ENCODE measurements at places on chromosomes 6 and 20.

DNA sequence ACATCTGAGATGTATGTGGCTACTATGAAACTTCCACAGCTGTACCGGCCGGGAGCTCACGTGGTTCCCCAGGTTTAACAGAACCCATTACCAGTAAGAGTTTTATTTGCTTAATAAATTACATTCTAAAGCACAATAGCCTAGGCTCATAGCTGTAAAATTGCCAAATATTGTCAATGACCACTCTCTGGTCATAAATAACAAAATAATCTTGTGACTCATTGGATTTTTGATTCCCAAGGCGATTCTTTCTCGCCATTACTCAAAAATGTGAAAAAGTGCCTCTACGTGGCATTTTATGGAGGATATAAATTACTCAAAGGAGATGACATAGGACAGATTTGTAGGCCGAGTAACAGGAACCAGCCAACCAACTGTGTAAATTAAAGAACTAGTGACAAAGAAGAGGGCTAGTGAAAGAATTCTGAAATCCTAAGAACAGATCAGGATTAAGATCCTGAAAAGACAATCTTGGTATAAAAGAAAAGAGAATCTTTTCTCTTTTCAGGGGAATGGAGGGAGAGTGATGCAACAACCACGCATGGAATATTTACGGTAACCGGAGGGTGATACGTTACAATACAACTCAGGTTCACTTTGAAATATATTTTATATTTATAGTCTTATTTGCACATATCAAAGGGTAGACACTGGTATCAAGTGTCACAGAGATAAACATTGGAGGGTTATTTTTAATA is 199.7 kb downstream of the FOXC1 start:
- DNase-seq: no peak

DNA sequence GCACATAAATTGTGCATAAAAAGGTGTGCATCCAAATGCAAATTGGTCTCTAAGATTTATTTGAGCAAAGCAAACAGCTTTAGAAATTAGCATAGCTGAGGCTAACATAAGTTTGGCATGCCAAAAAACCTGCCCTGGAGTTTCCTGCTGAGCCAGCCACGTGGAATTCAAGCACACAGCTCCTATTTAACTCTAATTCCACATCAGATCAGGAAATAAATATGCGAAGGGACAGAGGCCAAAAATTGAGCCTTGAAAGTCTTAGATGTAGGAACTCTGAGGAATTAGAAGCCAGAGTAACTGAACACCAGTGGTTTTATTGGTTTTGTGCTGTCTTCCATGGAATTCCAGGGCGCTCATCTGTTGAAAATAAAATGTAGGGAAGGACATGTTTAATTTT is 19.6 kb downstream of the SOBP start:
- no peak for DNase-seq

DNA sequence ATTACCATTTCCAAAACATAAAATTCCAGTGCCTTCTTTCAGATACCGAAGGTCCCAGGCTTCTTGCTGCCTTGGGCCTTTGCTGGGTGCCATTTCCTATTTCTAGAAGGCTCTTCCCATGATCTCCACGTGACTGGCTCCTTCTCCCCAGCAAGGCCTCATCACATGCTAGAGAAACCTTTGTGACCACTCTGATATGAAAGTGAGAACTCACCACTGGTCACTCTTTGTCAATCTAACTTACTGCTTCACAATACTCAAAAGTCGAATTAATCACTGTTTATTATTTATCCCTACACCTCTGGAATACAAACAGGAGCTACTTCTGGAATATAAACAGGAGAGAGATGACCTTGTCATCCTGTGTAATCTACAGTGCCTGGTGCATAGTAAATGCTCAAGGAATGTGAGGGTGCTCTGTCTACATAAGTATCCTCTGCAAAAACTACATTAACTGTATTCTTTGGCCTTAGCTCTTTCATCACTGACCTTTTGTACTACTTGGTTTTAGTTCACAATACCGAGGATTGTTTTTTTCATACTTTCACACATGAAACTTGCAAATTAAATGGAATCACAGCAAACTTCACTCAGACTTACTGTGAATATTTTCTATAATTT is 1.6 kb downstream of the STX7 start:
- DNase-seq: no peak

DNA sequence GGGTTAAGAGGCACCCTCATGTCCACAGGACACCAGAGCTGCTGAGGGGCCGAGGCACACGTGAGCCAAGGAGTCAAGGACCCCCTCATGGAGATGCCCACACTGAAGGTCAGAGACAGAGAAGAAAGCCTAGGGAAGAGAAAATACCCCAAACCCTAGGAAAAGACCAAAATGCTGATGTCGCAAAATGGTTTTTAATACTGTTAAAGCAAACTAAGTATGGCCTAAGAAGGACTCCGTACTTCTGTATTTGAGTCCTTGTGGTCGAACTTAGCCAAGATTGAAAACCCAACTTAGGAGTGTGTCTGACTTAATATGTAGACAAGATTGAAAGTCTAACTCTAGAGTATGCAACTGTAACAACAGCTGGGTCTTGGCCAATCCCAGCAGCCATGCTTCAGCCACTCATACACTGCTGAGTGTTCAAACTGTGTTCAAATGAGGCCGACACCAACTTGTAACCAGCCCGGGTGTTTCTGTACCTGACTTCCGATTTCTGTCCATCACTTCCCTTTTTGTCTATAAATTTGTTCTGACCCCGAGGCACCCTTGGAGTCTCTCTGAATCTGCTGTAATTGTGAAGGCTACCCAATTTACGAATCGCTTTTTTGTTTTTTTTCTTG is 92.6 kb upstream of the AGPAT4 start:
- no peak for DNase-seq

- DNase-seq: no peak
Measured at GRCh38 chr6:97280766-97281165, 2.2 kb downstream of the MMS22L start.

- no peak for DNase-seq
Measured at GRCh38 chr20:54342258-54342920, 133.0 kb upstream of the DOK5 start.

GRCh38 chr6:7859591-7859990 is 51.0 kb downstream of the TXNDC5 start:
- DNase-seq: no peak

DNA sequence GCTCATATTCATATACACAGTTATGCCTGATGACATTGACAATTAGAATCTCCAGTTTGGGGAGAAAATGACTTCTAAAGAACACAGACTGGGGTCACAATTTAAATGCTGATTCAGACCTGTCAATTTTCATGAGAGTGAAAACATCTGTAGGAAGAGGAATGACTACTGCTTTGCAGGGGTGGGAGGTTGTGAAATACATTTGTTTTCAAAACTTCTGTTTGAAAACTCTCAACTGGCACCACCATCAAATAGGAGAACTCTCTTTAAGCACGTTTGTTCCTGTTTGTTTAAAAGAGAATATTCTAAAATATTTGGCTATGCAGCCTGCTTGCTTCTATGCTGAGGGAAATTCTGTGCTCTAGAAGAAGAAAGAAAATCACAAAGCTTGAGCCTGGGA is 50.8 kb upstream of the ADGRF5 start:
- DNase-seq: no peak

DNA sequence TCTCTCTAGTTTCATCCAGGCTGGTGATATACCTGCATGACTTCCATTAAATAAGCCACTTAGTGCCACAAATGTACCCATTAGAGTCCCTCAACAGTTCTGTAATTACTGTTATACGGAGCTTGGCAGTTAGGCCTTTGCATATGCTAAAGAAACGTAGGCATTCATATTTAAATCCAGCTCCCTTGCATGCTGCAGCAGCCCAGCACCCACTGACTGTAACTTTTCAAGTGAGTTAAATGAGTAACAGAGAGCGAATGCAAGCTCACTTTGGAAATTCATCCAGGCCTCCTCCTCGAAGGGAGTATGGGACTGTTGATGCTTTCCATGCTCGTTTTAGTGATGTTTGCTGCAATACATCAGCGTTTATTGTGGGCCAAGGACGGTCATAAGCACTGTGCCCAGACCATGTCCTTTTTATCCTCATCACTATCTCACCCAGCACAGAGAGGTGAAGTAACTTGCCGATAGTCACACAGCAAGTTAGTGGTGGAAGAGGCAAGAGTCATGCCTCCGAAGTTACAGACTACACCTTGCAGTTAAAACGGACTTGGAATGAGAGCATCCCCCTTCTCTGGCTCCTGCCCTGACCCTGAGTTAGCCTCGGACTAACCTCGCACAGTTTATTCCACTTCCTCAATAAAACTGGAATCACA is 179.4 kb upstream of the PDE10A start:
- DNase-seq: no peak

- DNase-seq: no peak
Measured at GRCh38 chr20:9809271-9809670, 29.6 kb downstream of the PAK5 start.

- DNase-seq: no peak
Measured at GRCh38 chr6:168626046-168626602, 185.1 kb downstream of the SMOC2 start.

DNA sequence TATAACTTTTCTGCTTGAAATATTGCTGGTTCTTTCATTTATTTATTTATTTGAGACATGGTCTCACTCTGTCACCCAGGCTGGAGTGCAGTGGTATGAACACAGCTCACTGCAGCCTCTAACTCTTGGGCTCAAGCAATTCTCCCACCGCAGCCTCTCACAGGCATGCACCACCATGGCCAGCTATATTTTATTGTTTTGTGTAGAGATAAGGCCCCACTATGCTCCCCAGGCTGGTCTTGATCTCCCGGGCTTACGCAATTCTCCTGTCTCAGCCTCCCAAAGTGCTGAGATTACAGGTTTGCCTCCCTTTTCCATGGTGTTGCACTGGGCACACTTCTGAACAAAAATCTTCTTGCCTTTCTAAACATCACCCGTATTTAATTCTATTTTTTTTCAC is 39.1 kb upstream of the RNGTT start:
- no peak for DNase-seq

GRCh38 chr6:117483004-117483644 is 650 bp downstream of the DCBLD1 start:
- DNase-seq: no peak
